Ovary (tissue), 10 donors: ENCODE measurements at places on chromosomes 1 and 21.

- no peak for DNase-seq
These were observed 232.1 kb upstream of the KAZN start for GRCh38 chr1:14366091-14367018.

DNA sequence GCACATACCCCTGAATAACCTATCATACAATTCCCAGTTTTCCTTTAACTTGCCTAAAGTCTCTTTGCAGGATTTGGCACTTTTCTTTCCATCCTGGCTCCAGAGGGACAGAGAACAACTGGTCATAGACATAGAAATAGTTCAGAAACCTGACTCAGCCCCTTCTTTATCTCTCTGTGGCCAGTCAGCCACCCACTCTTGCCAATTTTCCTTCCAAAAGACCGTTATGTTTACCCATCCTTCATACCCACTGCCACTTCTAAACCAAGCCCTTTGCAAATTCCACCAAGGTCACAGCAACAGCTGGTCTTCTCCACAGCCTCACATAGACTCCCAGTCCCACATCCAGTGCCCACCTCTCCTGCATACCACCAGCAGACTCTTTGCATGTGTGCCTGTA, 127.2 kb upstream of the FGGY start:
- no peak for DNase-seq

DNA sequence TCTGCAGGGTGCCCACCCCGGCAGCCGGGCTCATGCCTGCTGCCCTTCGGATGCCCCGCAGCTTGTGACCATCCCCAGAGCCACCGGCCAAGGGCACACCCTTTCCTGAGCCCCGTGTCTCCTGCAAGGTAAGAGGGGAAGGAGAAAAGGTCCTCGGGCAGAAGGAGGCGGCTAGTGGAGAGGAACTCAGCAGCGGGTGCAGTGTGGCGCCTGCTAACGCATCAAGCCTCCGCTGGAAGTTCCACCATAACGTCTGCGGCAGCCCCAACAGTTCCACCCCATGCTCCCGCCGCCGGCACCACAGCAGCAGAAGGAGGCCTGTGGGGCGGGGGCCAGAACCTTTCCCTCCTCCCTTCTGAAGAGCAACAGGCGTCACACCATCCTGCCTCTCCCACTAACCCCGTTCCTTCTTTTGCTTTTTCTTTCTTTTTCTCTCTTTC, 990 bp downstream of the VWA5B1 start:
- DNase-seq: no peak

DNA sequence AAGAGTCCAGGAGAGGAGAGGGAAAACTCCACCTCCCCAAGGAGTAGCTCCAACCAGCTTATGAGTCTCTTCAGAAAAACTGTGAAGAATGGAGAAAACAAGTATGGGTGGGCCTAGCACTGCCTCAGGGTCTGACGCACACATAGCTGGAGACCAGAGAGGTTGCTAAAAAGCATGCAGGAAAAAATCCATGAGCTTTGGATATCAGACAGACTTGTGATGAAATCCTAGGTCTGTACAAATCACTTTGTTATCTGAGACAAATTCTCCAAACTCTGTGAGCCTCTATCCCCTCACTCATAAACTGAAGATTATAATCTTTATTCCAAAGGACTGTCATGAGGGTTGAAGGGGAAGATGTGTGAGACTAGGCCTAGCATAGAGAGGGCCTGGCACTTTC, 141.5 kb upstream of the FGGY start:
- no peak for DNase-seq

DNA sequence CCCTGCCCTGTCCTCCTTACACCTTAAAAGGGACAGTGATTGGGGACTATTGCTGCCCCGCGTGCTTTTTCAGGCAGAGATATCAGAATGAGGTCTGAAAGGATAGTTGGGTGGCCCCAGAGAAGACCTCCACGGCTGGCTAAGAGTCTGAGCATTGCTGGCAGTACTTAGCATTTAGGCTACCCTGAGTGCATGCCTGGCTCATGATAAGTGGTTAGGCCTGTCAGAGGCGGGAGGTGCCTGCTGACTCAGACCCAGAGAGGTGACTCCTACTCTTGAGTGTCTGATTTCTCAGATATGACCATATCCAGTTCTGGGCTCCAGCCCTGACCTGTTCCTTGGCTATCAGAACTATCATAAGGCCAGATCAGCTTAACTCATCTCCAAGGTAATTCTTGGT, 213.7 kb downstream of the PBX1 start:
- DNase-seq: no peak
